ENCODE measurements at places on chromosomes 11 and 22. TPM values are rescaled to one million over a fixed set of nuclear protein-coding genes. Genes with fewer than 3 reads are reported as not detected.

Gene DRD2
- 0.52 TPM for total RNA-seq

Gene KCTD17
- 47.7 TPM for total RNA-seq

DNA sequence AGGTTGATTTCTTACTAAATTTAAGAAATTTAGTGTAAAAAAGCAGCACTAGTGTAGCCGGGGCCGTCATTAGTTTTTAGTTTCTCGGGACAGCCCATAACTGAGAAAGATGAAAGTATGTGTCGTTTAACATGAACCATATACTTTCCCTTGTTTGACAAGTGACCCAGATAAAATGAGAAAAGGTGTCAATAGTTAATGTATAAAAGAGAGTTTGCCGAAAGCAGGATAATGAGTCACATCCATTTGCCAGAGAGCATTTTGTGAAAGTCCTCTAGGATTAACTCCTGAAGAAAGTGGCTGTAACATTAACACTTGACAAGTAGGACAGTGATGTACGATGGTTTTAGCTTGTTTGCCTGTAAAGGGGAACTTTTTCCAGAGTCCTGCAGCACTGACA is 13.5 kb downstream of the OR52K1 start:
- H3K36me3 ChIP-seq, result peaks cover 2% of the 10 kb centered on the region
- H3K27me3 ChIP-seq, result peaks cover 45% of the 10 kb centered on the region
- peaks cover 3% of the 10 kb centered on the region for H3K4me1 ChIP-seq
- no peak overlapping the region for H3K4me3 ChIP-seq

Gene SREBF2
- total RNA-seq, result 135 TPM

GRCh38 chr11:6646918-6647679 is 8.5 kb downstream of the DCHS1 start:
- no peaks in the 10 kb centered on the region for H3K4me1 ChIP-seq
- H3K27me3 ChIP-seq, result no peaks in the 10 kb centered on the region
- no peaks in the 10 kb centered on the region for H3K36me3 ChIP-seq
- H3K4me3 ChIP-seq, result no peak overlapping the region
- no peak overlapping the region for H3K27ac ChIP-seq

- H3K4me1 ChIP-seq, result no peaks in the 10 kb centered on the region
- H3K27me3 ChIP-seq, result no peaks in the 10 kb centered on the region
- no peak overlapping the region for H3K4me3 ChIP-seq
- no peak overlapping the region for H3K27ac ChIP-seq
These were observed 164.2 kb upstream of the TBCEL start for GRCh38 chr11:120859552-120860295.

Gene MLC1
- 2.9 TPM for total RNA-seq

Gene KBTBD3
- 7.9 TPM for total RNA-seq

Gene EED
- total RNA-seq, result 102 TPM

DNA sequence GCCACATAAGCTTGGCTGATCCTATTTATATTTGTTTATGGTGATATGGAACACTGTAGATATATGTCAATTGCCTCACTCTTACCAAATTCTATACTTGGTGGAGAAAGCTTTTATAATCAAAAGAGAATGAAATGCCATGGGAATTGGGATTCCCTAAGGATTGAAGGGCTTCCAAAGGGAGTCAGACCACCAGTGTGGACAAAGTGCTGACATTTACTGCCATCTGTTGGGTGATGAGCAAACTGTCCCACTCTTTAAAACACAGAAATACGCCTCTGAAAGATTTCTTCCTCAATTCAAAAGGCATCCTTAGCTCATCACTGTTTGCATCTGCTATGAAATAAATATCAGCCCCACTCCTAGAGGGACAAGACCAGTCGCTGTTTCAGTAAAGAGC is 7.1 kb downstream of the SLC1A2 start:
- peaks cover 62% of the 10 kb centered on the region for H3K27me3 ChIP-seq
- DNase-seq, result no peak
- H3K27ac ChIP-seq, result no peak overlapping the region

GRCh38 chr22:37062702-37063381 is 11.3 kb downstream of the KCTD17 start:
- no peak overlapping the region for H3K4me3 ChIP-seq
- peaks cover 35% of the 10 kb centered on the region for H3K4me1 ChIP-seq
- no peaks in the 10 kb centered on the region for H3K27me3 ChIP-seq
- DNase-seq, result no peak

Gene SCGB1A1
- total RNA-seq, result not detected

- H3K4me3 ChIP-seq, result no peak overlapping the region
- no peak overlapping the region for H3K27ac ChIP-seq
- no peaks in the 10 kb centered on the region for H3K36me3 ChIP-seq
- H3K4me1 ChIP-seq, result peaks cover 4% of the 10 kb centered on the region
- DNase-seq, result no peak
These were observed 9.6 kb upstream of the HTATIP2 start for GRCh38 chr11:20353829-20354434.

Gene OR51B2
- total RNA-seq, result not detected

Gene CALCA
- not detected for total RNA-seq

DNA sequence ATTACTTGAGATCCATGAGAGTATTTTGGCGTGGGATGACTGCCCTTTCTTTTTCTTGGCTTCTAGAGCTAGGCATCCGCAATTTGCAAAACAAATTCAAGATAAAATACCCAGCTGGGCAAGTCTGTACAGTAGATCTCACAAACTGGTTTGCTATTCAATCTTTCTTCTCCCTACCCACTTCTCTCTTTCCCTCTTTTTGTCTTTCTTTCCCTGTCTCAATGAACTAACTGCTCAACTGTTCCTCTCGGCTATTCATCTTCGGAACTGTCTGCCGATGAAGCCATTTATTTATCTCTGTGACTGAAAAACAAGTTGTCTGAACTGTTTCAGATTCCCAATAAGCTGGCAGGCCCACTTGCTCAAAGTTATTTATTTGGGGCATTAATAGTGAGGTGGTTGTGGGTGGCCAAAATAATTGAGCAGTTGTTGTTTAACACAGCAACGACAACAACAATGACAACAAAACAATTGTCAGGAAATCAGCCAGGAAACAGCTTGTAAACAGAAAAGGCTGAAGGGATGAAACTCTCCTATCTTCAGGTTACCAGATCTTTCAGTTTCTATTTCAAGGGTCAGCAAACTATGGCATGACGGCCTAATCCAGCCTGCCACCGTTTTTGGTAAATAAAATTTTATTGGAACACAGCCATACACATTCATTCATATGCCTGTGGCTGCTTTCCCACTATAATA is 76.0 kb upstream of the MTMR2 start:
- H3K4me1 ChIP-seq, result peaks cover 8% of the 10 kb centered on the region
- H3K27me3 ChIP-seq, result no peaks in the 10 kb centered on the region
- no peak for DNase-seq
- H3K27ac ChIP-seq, result no peak overlapping the region
- H3K36me3 ChIP-seq, result peaks cover 10% of the 10 kb centered on the region

DNA sequence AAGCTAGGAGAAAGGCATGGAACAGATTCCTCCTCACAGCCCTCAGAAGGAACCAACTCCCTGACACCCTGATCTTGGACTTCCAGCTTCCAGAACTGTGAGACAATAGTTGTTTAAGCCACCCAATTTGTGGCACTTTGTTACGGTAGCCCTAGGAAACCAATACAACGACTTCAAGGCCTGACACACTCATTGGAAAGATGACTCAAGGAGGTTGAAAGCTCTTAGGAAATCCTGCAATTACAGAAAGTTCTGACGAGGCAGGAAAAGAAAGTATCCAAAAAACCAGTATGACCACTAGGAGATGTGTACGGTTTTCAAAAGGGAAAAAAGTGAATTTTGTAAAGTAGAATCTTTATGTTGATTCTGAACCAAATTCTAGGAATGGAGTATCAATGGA is 161.4 kb downstream of the SWAP70 start:
- H3K4me1 ChIP-seq, result no peaks in the 10 kb centered on the region
- H3K4me3 ChIP-seq, result no peak overlapping the region
- H3K36me3 ChIP-seq, result no peaks in the 10 kb centered on the region

- H3K27me3 ChIP-seq, result no peaks in the 10 kb centered on the region
- peak overlapping the region; percentile 84 for H3K4me3 ChIP-seq
- H3K36me3 ChIP-seq, result peaks cover 4% of the 10 kb centered on the region
- H3K4me1 ChIP-seq, result peaks cover 24% of the 10 kb centered on the region
- no peak overlapping the region for H3K27ac ChIP-seq
These were observed 1.1 kb upstream of the ATP6V1E1 start for GRCh38 chr22:17629641-17630040.

DNA sequence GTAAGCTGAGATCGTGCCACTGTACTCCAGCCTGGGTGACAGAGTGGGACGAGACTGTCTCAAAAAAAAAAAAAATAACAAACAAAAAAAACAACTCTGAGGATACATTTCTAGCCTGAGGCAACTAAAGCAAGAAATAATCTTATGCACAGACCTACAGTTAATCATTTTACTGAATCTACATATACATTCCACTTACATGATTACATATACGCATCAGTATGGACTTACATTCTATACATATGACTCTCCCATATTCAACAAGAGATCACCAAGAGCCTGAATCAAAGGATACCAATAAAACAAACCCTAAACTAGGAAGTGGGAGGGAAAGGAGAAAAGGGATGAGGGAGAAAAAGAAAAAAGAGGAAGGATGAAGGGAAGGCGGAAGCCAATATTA is 1.1 kb downstream of the ALG8 start:
- peak overlapping the region; percentile 79 for H3K27ac ChIP-seq
- peaks cover 42% of the 10 kb centered on the region for H3K4me1 ChIP-seq
- peaks cover 39% of the 10 kb centered on the region for H3K36me3 ChIP-seq
- no peak for DNase-seq
- peak overlapping the region; percentile 78 for H3K4me3 ChIP-seq

GRCh38 chr22:40345271-40345670 is 1.0 kb upstream of the ADSL start:
- DNase-seq, result no peak
- H3K4me1 ChIP-seq, result peaks cover 51% of the 10 kb centered on the region
- H3K27ac ChIP-seq, result peak overlapping the region; percentile 99
- peak overlapping the region; percentile 99 for H3K4me3 ChIP-seq
- no peaks in the 10 kb centered on the region for H3K27me3 ChIP-seq
- H3K36me3 ChIP-seq, result peaks cover 15% of the 10 kb centered on the region

Gene ISX
- not detected for total RNA-seq

Gene MRPL16
- 102 TPM for total RNA-seq

Gene CCDC73
- not detected for total RNA-seq

- no peak overlapping the region for H3K4me3 ChIP-seq
- no peak overlapping the region for H3K27ac ChIP-seq
- no peak for DNase-seq
These were observed 135.5 kb downstream of the NOX4 start for GRCh38 chr11:89355646-89356045.

- H3K4me3 ChIP-seq, result no peak overlapping the region
- peaks cover 7% of the 10 kb centered on the region for H3K36me3 ChIP-seq
- no peak overlapping the region for H3K27ac ChIP-seq
- DNase-seq, result no peak
- H3K27me3 ChIP-seq, result peaks cover 5% of the 10 kb centered on the region
- no peaks in the 10 kb centered on the region for H3K4me1 ChIP-seq
These were observed 54.0 kb downstream of the KCNQ1OT1 start for GRCh38 chr11:2645779-2646118.

DNA sequence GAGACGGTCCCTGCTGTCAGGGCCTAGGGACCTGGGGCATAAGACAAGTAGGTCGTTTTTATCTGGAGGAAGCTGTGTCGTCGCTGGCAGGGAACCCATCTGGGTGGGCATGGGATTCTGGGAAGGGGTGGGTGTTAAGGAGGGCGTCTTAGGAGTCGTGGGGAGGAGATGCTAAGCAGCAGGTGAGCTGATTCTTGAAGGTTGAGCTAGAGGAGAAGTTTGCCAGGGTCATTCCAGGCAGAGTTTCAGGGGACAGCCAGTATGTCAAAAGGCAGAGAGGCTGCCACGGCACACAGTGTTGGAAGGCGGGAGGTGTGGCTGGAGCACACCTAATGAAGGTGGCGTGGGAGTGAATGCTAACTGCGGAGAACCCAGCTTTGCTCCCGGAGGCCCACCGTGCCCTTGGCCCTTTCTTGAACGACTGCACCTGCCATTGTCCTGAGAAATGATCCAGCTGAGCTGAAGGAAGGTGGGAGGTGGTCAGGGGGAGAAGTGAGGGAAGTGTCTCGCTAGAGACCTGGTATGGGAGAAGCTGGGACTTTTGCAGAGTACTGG is 1.3 kb downstream of the FAM118A start:
- peaks cover 12% of the 10 kb centered on the region for H3K36me3 ChIP-seq
- no peak for DNase-seq
- H3K4me3 ChIP-seq, result peak overlapping the region; percentile 81
- peak overlapping the region; percentile 65 for H3K27ac ChIP-seq

GRCh38 chr22:27502327-27502726 is 299.2 kb downstream of the MN1 start:
- H3K27ac ChIP-seq, result no peak overlapping the region
- no peak overlapping the region for H3K4me3 ChIP-seq
- no peak for DNase-seq
- H3K4me1 ChIP-seq, result no peaks in the 10 kb centered on the region
- H3K36me3 ChIP-seq, result no peaks in the 10 kb centered on the region

GRCh38 chr22:40241200-40241763 is 63.6 kb downstream of the TNRC6B start:
- no peak for DNase-seq
- H3K27me3 ChIP-seq, result no peaks in the 10 kb centered on the region
- no peak overlapping the region for H3K4me3 ChIP-seq

- peaks cover 2% of the 10 kb centered on the region for H3K4me1 ChIP-seq
- no peak overlapping the region for H3K4me3 ChIP-seq
- no peak for DNase-seq
- peaks cover 4% of the 10 kb centered on the region for H3K36me3 ChIP-seq
These were observed 20.0 kb upstream of the SMIM38 start for GRCh38 chr11:69135420-69136363.

GRCh38 chr11:133951327-133952198 is 5.2 kb downstream of the IGSF9B start:
- H3K27me3 ChIP-seq, result peaks cover 16% of the 10 kb centered on the region
- peaks cover 2% of the 10 kb centered on the region for H3K36me3 ChIP-seq
- H3K27ac ChIP-seq, result no peak overlapping the region
- no peak for DNase-seq
- H3K4me3 ChIP-seq, result no peak overlapping the region

- no peak overlapping the region for H3K4me3 ChIP-seq
- no peak for DNase-seq
- H3K4me1 ChIP-seq, result peaks cover 23% of the 10 kb centered on the region
- H3K27me3 ChIP-seq, result no peaks in the 10 kb centered on the region
- H3K27ac ChIP-seq, result no peak overlapping the region
These were observed 46.3 kb downstream of the BIRC2 start for GRCh38 chr11:102393272-102393730.

GRCh38 chr11:20355221-20356219 is 8.0 kb upstream of the HTATIP2 start:
- H3K4me1 ChIP-seq, result peaks cover 6% of the 10 kb centered on the region
- peak; percentile 64 for DNase-seq
- H3K36me3 ChIP-seq, result no peaks in the 10 kb centered on the region
- peaks cover 11% of the 10 kb centered on the region for H3K27me3 ChIP-seq
- H3K27ac ChIP-seq, result no peak overlapping the region
- H3K4me3 ChIP-seq, result no peak overlapping the region

Gene CHADL
- total RNA-seq, result 0.12 TPM

DNA sequence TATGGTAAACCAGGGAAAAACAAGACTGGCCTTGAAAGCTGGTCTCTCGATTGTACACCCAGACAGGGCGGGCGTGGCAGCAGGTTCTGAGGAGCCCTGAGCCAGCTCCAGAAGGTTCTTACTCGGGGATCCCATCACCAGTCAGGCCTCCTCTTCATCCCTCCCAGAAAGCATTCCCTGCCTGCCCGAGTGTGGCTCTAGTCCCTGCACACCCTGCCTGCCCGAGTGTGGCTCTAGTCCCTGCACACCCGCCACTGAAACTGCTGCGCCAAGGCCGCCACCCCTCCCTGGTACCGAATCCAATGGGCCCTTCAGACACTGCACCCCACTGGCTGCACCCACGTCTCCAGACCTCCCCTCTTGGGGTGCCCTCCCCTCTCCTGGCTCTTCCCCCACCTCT is 30.1 kb downstream of the KIAA0930 start:
- H3K27ac ChIP-seq, result no peak overlapping the region
- H3K27me3 ChIP-seq, result no peaks in the 10 kb centered on the region
- no peaks in the 10 kb centered on the region for H3K36me3 ChIP-seq
- no peak overlapping the region for H3K4me3 ChIP-seq
- no peak for DNase-seq
